ENCODE measurements at places on chromosomes 4 and X.

DNA sequence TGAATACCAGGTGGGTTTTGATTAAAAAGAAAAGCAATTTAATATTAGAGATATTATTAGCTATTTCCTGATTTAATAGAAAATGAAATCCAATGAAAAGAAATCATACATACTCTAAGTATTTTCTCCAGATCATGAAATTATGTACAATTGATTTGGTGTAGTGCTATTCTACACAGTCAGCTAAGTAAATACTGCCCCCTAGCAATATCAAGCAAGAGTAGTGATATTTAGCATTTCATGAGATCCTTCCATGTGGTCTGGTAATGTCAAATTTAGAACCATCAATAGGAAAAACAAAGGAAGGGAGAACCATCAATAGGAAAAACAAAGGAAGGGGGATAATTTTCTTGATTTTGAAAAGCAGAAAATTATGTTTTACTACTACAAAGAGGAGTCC, 114.6 kb downstream of the TBCK start:
- DNase-seq = peak; percentile 4

GRCh38 chr4:3601992-3602391, 69.8 kb upstream of the LRPAP1 start:
- no peak for DNase-seq

GRCh38 chr4:105587841-105588240, 35.4 kb downstream of the ARHGEF38 start:
- no peak for DNase-seq

- DNase-seq = no peak
Observed at GRCh38 chr4:19941434-19941833, 310.3 kb upstream of the SLIT2 start.

- peak; percentile 13 for DNase-seq
Observed at GRCh38 chrX:41332408-41333002, 1.5 kb upstream of the DDX3X start.

DNA sequence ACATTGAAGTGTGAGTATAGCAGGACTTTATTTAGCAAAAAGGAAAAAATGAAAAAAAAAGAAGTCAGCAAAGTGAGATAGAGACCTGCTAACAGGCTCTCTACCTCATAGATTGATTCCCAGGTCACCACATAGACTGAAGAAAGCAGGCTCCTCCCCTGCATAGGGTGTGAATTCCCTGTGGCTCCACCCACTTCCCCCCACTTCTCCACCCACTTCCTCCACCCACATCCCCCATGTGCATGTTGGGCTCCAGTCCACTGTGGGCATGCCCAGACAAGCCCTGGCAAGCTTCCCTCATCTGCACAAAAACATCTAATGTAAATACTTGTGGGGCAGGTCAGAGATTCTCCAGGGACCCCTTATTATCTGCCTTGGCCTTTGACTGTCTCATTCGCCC, 97.8 kb downstream of the TMEM47 start:
- DNase-seq = peak; percentile 1

DNA sequence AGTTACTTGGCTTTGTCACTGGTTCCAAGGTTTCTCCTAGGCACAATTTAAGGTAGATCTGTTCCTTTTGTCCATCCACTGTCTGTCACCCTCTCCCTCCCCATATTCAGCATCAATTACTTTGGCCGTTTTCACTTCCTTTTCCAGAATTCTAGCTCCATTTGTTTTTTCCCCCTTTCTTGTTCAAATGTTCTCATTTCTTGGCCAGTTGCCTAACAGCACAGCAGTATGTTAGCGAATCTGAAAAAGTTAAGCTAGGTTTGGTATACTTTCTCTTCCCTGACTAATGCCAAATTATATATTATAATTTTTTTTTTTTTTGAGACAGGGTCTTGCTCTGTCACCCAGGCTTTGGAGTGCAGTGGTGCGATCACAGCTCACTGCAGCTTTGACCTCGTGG, 409.1 kb upstream of the TEX13C start:
- DNase-seq = no peak

DNA sequence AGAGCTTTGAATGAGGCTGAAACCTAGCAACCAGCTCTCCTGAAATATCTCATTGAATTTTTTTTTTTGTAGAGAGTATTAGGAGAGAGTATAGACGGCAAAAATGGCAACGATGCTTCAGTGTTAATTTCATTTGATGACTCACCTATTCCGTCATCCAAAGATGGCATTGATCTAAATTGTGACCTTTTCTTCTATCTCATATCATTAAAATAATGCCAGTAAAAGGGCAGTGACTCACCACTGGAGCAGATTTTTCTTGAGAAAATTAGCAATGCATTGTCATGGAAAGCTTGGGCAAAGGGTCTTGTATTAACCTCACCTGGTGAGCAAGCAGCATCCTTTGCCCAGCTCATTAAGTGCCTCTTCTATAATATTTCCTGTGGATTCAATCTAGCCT, 19.6 kb downstream of the VMA21 start:
- no peak for DNase-seq

DNA sequence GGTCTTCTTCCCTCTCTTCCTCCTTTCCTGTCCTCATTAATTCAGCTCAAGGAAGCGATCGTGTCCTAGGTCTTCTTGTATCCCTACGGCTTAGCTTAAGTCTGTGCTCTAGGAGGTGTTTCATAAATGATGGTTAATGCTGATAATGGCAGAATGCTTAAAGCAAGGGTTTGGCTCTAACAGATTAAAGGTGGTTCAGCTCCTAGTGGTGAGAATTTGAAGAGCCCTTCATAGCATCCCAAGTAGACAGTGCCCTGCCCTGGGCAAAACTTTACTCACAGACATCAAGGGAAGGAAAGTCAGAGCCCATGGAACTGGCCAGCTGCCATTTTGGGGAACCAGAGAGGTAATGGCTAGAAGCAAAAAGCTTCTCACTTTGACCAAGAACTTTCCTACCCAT, 47.0 kb upstream of the PGRMC1 start:
- DNase-seq = no peak

DNA sequence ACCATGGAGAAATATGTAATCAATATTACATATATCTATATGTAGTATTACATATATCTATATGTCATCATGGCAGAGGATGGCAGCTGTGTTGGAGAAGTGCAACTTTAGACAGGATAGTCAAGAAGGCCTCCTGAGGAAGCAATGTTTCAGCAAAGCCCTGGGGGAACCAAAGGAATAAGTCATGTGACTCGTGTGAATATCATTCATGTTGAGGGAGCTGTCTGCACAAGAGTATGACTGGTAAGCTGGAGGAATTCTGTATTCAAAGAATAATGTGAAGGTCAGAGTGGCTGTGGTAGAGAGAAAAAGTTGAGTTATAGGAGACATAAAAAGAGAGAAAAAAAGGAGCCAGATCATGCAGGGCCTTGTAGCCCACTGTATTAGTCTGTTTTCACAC, 92.9 kb upstream of the EDNRA start:
- no peak for DNase-seq

DNA sequence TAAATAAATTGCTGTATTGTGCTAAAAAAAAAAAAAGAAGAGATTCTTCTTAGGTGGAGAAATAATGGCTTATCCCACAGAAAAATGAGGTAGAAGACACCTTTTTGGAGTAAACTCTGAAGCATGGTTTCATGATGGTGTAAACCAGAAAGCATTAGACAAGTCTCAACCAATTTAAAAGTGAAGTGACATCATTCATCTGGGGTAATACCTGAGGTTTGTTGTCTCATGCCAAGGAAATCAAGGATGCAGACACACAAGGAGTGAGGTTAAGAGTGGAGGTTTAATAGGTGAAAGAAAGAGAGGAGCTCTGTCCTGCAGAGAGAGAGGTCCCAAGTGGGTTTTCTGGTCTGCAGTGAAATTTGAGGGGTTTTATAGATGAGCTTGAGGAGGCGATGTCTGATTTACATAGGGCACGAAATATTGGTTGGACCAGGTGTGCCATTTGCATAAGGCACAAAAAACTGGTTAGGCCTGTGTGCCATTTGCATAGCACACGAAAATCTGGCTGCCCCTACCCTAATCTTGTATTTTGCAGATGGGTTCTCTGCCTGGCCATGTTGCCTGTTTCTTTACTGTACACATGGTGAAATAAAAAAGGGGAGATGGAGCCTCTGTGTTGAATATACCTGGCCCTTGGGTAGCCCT, 25.0 kb upstream of the CWH43 start:
- DNase-seq = no peak

DNA sequence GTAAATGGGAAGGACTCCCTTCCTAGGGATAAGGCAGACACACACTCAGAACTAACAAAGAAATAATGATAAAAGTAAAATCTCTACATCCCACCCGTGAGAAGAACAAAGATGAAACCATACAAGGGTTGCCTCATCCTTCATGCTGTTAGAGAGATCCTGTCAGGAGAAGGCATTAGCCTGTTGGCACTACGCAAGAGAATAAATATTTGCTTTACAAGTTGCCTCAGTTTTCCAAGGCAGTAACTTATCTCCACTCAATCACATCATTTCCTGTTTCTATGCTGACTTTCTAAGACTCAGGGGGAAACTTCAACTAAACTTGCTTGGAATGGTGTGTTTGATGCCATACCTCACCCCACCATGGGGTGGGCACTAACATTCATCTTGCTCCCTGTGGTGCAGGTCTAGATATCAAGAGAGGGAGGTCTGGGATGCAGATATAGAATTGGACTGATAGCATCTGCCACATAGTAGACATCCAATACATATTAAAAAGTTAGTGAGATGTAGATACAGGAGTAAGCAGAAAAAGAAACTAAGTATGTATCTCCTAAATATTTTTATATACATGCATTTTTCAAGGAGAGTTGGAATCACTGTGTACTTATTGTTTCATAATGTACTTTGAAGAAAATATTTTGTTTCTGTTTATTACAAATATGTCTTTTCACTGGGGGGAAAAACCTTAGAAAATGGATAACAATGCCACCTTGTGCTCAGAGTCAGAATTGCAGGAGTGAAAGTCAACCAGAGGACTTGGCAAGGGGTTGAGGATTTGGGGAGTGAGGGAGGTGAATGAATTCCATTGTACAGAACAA, 57.2 kb upstream of the BEX4 start:
- peak; percentile 40 for DNase-seq

GRCh38 chr4:29311247-29311646, 1408.9 kb upstream of the PCDH7 start:
- no peak for DNase-seq

- no peak for DNase-seq
Observed at GRCh38 chr4:4254666-4255065, 6.6 kb upstream of the TMEM128 start.

GRCh38 chr4:174749091-174749490, 80.0 kb downstream of the GLRA3 start:
- no peak for DNase-seq

- DNase-seq = no peak
Observed at GRCh38 chr4:150238591-150238990, 160.3 kb downstream of the DCLK2 start.

GRCh38 chr4:7837597-7838135, 102.0 kb downstream of the AFAP1 start:
- no peak for DNase-seq

DNA sequence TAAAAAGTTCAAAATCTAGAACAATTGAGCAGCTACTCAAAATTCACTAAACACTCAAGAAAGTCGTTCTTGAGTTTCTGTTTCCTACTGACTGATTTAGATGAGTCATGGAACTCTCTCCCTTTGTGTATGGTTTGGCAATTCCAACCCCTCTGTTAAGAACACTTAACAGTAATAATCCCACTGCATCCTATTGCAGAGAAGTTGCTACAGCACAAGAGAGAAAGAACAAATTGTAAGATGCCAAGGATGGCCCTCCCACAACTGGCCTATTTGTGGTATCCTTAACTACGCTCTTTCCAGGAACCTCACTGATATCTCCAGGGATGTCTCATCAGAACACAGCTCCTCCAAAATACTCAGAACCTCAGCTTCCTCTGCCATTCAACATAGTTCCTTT, 701.8 kb upstream of the TENM3 start:
- no peak for DNase-seq

GRCh38 chr4:111441687-111442086, 703.6 kb upstream of the FAM241A start:
- DNase-seq = no peak

DNA sequence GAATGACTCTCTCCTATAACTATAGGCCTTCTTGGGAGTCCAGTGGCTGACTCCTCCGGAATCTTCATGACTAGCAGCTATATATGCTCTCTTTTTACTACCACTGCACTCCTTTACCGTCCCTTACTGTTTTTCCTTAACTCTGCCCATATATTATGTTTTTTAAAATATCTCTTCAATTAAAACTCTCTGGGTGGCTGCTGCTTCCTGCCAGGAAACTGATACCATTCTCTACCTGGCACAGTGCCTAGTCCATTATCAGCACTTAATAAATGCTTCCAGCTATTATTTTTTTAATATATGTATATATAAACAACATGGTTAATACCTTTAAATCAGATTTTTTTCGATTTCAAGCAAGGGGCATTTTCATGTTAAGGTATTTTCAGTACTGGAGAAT, 136.6 kb upstream of the FAM47B start:
- DNase-seq = no peak

DNA sequence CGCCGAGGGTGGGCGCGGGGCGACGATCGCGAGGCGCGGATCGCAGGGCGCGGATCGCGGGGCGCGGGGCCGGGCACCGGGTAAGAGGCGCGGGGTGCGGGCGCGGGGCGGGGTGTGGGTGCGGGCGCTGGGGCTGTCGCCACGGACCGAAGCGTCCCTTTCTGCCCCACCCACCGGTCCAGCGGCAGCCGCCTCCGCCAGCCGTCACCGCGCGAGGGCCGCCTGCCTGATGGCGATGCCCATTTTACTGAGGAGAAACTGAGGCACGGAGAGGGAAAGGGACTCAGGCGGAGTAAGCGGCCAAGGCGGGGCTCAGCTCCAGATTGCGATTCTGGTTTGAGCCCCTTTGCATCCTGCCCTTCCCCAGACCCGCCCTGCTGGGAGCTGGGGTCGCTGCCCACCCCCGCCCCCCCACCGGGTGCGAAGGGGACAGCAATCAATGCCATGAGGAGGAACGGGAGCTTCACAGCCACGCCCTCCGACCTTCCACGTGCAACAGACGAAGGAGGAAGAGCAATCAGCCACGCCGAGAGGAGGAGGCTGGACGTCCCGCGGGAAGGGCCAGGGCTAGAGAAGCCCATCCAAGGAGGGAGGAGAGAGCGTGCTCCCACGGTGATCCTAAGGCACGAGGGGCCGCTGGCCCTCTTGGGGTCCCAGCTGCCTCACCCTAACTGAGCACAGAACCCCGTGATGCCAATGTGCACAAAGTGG, 10.9 kb upstream of the MAN2B2 start:
- no peak for DNase-seq

DNA sequence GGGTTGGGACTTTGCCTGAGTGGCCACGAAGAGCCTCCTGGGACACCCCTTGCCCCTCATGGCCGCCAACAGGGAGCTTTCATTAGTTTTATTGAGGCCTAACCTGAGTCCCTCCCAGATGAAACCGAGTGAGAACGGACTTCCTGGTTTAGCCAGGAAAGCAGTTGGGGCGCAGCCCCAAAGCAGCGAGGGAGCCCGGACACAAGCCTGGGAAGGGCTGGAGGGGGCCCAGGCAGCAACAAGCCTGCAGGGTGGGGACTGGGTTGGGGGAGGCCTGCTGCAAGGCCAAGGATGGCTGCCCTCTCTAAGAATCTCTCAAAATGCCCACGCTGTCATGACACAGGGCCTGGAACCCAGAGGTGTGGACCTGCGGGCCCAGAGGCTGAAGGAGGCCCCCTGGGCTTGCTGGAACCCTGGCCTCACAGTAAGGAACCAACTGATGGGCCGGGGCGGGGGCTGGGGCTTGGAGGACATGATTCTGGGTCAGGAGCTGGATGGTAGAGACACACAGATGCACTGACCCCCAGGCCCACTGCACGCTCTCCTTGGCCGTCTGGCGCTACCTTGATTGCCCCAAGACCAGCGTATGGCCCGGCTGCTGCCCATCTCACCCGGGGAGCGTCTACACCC, 5.8 kb downstream of the HMX1 start:
- DNase-seq = no peak

Data from urothelium cell line (cell line).